HTR-8/SVneo (cell line): ENCODE measurements at places on chromosomes 11 and 22.
A peak's percentile ranks its signal among the peaks of the same experiment; 100 is the strongest.

GRCh38 chr22:47586946-47587345, 824.5 kb downstream of the TBC1D22A start:
- DNase-seq: no peak

GRCh38 chr11:94665116-94665659, 98.0 kb downstream of the PIWIL4 start:
- DNase-seq: no peak

DNA sequence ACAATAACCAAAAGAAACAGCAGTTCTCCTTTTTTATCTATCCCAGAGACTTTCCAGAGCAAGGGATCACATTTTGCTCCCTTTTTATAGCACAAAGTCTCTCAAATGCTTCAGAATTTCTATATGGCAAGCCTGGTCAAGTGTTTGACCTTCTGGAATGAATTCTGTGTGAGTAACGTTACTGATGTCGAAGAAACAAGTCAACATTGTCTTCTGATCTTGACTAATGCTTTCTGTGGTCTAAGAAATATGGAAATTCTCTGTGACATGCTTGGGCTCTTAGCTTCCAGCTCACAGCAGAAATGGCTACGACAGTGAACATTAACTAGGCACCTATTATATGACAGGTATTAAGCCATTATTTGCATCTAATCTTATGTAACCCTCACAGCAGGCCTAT, 411.7 kb downstream of the CADM1 start:
- DNase-seq: no peak

DNA sequence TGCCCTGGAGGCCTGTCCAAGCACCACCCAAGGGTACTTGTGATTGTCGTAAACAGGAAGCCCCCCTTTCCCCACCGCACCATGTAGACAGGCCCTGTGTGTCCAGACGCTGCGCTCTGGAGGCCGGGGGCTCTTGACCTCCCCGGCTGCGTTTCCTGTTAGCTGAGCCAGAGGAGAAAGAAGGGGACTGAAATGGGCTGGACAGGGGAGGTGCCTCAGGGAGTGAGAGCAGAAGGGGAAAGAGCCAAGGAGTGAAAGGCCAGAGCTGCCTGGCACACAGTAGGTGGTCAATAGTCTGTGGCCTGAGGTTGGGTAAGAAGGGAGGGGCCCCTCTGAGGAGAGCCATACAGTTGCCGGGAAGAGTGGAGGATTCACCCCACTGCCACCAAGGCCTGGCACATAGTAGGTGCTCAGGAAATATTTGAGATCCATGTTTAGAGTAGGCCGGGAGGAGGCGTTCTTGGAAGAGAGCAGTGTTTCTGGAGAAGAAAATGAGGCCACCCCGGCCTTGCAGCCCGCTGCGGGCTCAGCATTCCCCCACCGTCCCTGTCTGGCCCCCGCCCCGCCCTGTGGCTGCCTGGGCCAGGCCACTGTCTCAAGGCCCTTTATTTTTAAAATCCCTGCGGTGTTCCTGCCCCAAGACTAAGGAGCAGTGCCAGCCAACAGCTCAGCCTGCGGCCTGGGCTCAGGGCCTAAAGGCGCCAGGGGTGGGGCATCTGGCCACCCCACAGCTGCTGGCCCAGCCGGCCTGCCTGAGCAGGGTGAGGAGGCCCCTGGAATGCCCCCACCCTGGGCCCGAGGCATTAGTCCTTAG, 13.6 kb upstream of the CDC42EP1 start:
- DNase-seq: no peak

GRCh38 chr11:71936825-71937224, 8.0 kb downstream of the RNF121 start:
- no peak for DNase-seq

- peak; percentile 51 for DNase-seq
Observed at GRCh38 chr11:115222218-115222862, 281.9 kb downstream of the CADM1 start.

DNA sequence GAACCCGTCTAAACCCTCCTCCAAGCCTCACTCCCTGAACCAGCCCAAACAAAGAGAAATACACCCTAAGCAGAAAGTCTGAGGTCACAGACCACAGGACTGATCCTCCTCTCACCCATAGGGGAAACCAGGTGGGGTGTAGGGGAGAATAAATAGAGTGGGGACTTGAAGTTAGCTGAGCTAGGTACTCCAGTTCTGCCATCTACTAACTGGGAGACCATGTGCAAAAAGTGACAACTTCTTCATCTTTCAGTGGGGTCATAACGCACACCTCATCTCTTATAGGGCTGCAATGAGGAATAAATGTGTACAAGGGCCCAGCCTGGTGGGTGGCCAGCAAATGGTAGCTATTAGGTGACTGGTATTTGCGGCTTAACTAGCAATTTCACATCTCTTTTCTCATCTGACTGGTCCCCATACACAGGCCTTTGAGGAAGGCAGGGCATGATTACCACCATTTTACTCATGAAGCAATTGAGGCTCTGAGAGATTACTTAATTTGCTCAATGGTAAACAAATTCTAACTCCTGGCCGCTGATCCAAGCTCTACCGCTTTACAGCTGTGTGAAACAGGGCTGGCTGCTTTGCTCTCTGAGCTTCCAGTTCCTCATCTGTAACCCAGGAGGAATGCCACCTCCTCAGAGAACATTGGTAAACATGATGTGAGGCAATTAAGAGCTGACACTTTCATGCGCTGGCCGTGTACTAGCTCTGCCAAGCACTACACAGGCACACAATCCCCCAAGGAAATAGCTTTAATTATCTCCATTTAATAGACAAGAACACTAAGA, 16.6 kb downstream of the TBC1D10A start:
- DNase-seq: no peak

- no peak for DNase-seq
Observed at GRCh38 chr22:47547881-47548650, 785.6 kb downstream of the TBC1D22A start.

GRCh38 chr11:102414559-102414958, 38.0 kb downstream of the TMEM123 start:
- DNase-seq: no peak

GRCh38 chr22:45962756-45963324, 14.1 kb downstream of the WNT7B start:
- DNase-seq: no peak

DNA sequence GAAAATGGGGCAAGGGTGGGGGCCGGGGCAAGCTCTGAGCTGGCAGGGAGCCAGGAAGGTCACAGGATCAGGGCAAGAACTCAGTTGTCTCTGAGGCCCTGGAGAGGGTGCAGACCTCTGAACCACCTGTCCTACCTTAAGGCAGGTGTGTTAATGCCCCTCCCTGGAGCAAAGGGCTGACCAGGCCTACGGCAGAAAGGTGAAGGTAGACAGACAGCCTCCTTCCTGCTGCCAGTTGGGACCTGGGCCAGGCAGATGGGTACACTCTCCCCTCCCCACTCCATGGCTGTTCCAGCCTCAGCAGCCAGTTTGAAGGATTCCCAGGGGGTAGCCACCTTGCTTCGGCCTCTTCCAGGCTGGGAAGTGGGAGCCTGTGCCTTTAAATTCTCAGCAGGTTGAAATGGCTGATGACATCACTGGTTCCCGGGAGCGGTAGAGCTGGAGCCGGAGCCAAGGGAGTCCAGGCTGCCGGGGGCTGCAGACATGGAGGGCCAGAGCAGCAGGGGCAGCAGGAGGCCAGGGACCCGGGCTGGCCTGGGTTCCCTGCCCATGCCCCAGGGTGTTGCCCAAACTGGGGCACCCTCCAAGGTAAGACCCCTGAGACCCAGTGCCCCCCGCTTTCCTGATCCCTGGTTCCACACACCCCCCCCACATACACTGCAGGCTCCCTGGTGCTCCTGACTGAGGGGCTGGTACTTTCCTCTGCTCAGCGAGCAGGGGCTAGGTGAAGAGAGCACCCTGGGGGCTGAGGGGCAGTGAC, at the start of gene INPP5J:
Gene INPP5J (plus strand): TSS at position 435 of the 760 bp plus-strand sequence. CDS start 49 bp downstream, at position 484.
- peak; percentile 67 for DNase-seq

DNA sequence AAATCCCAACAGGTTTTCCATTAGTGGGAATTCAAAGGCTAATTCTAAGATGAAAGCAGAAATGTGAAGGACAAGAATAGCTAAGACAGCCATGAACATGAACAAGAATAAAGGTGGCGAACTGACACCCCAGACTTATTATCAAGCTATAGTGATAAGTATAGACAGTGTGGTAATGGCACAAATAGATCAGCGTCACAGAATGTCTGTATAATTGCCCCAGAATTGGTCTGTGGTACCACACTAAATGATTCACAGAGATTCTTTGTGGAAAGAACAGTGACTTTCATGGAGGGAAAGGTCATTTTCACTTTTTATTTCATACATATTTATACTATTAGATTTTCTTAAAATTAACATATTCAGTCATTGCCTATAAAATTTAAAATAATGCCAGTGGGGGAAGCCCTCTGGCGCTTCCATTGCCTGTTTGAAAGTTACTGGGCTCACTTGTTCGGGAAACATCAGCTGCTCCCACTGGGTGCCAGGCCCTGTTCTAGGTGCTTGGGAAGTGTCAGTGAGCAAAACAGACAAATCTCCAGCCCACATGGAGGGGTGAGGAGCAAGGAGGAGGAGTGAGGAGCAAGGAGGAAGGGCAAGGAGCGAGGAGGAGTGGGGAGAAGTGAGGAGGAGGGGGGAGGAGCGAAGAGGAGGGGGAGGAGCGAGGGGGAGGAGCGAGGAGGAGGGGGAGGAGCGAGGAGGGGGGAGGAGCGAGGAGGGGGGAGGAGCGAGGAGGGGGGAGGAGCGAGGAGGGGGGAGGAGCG, 11.3 kb upstream of the NLRP6 start:
- no peak for DNase-seq

DNA sequence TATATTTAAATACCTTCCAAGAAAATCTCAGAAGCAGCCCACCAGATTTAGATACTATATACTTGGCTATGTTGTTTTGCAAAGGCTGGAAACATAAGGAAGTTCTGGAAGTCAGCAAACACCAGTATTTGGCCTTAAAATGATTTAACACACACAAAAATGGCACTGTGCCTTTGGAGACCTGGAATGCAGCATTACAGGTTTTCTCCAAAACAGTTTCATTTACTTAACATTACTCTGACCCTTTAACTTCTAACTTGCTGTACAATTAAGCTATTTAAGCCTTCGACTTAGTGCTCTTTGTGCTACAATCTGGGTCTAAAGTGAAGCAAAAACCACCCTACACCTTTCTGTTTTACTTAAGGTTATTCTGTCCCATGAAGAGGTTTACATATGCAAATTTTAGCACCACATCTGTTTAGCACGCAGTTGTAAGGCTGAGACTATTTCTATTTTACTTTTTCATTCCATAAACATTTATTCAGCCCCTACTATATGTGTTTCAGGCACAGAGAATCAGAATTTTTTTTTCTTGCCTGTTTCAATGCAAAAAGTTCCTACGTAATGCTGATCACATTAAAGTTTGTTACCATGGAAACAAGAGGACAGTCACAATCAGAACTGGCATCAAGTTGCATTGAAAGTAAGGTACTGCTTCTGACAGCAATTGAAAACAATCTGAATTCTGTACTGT, 70.3 kb downstream of the MAML2 start:
- DNase-seq: no peak

DNA sequence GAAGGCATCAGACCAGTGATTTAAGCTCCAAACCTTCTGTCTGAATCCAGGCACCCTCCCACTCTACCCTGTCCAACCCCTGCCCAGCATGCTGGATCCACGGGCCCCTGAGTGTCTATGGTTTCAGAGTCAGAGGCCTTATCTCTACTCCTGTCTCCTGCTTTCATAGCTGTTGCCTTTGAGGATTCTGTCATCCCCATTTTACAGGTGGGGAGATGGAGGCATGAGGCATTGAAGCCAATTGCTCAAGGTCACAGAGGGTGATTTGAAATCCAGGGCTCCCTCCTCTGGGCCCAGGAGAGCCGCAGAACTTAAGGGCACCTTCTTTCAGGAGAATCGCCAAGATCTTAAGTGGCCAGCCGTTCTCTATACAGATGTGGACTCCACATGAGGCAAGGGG, 3.1 kb downstream of the KCNJ4 start:
- no peak for DNase-seq

GRCh38 chr22:29116397-29117123, 43.7 kb downstream of the KREMEN1 start:
- no peak for DNase-seq

GRCh38 chr11:76598426-76598839, 72.1 kb downstream of the LRRC32 start:
- peak; percentile 56 for DNase-seq

- no peak for DNase-seq
Observed at GRCh38 chr11:119356349-119357031, 10.0 kb upstream of the MFRP start.

DNA sequence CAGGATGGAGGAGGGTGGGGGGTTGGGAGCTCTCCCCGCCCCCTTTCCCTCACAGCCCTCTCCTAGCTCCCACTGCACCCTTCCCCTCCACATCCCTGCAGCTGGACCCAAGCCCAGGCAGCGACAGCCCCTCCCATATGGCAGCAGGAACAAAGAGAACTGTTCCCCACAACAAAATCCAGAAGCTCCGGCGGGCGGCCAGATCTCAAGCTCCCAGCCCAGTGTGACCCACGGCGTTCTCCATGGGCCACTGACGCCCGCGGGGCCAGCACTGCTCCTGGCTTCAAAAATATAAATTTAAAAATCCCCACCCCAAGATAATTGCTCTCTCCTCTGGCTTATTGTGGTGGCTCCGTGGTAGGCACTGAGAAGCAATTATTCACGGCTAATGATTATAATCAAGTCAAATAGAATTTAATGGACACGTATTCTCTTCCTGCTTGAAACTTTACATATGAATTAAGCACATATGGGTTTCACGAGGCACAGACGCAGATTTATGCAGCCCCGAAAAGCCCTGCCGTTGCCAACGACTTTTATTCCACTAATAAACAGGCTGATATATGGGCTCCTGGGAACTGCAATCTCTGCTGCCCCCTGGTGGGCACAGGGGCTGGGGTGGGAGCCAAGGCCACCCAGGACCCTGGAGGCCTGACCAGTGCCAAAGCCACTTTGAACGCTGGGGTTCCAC, 17.5 kb downstream of the MACROD1 start:
- peak; percentile 74 for DNase-seq

DNA sequence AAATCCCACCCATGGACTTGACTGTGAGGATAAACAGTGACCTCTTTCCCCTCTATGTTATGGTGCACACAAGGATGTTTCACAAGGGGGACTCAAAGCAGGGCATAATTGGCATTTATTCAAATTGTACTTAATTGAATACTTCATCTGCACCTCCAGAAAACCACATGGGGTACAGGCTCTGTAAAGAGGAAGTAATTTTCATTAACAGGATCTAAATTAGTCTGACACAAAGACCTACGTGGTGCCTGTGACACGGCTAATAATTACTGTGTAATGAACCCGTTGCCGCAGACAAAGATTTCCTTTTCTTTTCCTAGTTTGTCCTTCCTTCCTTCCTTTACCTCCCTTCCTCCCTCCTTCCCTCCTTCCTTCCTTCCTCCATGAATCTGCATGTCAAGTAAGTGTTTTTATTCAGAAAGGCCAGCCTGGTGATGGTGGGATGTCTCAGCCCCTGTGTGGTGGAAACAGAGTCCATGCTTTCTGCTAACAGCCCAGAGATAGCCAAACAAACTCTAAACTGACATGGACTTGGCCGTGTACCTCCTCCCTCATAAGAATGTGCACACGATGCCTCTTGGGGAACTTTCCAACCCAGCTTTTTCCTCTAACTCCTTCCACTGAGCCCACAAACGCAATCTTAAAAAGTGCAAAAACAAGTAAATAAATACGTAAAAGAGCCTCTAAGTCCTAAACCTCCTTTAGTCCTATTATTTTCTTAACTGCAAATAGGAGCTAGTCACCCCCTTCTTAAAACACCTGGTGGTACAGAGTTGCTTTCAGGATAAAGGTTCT, 118.8 kb downstream of the INSC start:
- no peak for DNase-seq
